ENCODE measurements at places on chromosomes 2 and 18.

DNA sequence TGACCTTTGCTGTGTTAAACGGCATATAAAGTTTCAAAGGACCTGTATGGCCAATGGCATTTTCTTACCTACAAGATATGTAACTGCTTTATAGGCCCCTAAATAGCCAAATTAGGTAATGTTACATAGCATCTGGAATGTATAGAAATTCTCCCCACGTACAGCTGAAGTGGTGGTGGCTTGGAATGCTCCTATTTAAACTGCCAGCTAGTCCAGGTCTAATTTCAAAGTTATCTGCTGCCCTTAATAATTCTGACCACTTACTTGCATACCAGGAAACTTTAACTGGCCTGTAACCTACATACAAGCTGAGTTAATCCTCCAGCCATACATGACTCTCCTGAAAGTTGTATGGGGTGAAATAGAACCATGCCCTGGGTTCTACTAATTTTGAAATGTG lies 1.3 kb downstream of the KIAA2012 start:
- DNase-seq: no peak

DNA sequence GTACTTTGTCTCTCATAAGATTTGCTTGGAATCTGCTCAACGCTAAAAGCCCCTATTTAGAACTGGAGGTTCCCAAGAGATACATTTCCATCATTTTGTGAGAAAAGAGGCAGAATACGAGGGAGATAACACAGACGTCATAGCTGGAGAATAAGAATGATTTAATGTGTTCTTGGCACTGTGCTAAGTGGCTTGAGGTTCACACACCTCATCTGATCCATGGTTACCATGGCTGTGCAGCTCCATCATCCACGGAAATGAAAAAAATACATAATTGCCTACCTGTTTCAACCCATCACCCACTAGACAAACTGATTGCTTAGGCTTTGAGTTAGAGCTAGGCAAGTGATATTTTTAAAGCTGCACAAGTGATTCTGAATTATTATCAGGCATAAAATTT lies 227.6 kb downstream of the SLC8A1 start:
- DNase-seq: no peak

GRCh38 chr2:11069566-11070185 lies 85.6 kb upstream of the SLC66A3 start:
- DNase-seq: no peak

- DNase-seq: no peak
Observed at GRCh38 chr2:2146969-2147900, 183.8 kb downstream of the MYT1L start.

GRCh38 chr2:133492719-133493380 lies 75.4 kb downstream of the NCKAP5 start:
- DNase-seq: no peak

DNA sequence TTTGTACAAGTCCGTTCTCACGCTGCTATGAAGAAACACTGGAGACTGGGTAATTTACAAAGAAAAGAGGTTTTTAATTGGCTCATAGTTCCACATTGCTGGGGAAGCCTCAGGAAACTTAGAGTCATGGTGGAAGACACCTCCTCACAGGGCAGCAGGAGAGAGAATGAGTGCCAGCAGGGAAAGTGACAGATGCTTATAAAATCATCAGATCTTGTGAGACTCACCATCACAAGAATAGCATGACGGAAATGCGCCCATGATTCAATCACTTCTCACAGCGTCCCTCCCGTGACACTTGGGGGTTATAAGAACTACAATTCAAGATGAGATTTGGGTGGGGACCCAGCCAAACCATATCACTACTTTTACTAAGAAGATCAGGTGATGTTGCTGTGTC lies 285.8 kb downstream of the TMX3 start:
- DNase-seq: no peak
